Left colon (tissue), 2 donors: ENCODE measurements at places on chromosomes 6 and 20.
A peak's percentile ranks its signal among the peaks of the same experiment; 100 is the strongest.

DNA sequence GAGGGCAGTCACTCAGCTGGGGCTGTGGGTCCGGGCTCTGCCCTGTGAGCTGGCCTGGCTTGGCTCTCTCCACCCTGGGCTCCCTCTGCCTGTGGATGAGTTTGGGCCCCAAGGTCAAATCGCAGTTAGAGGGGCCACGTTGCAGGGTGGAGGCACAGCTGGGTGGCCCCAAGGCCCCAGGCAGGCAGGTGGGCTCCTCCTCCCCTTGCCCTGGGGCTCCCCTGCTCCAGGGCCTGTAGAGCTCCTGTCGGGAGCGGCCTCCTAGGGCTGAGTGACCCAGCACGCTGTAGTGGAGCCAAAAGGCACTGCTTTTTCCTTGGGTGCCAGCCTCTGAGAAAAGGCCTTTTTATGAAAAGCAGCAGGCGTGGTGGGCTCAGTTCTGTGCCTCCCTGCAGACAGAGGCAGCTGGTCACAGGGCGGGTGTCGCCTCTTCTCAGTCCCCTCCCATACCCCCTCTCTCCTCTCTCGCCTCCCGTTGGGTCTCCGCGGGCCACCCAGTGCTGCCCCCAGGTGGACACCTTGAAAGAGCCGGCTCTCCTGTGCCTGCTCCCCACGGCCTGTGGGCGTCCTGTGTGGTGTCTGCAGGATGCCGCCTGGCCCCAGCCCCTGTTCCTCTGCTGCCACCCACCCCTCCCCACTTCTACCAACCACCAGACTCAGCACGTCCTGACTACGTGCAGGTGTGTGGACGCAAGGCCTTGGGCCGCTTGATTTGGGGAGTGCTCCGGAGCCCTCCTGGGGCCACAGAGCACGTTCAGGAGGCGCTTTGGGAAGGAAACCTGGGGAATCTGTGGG, 13.2 kb downstream of the SS18L1 start:
- peak; percentile 63 for DNase-seq

- DNase-seq: no peak
Observed at GRCh38 chr6:3644739-3645012, 106.8 kb downstream of the PXDC1 start.

DNA sequence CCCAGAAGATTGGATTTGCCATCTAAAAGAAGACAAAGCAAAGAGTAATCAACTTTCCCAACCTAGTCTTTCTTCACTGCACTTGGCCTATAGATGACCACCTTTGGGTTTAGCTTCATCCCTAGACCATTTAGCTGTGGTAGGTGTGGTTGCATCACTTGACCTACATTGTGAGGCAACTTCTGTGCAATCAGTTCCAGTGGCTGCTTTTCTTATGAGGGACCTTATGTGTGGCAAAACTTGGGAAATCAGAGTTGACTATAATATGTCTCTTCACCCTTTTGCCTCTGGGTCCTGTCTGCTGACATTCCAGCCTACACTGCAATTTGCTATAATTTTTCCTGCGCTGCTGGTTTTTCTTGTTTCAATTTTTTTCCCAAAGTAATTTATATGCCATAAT, 55.2 kb downstream of the PRDM13 start:
- DNase-seq: no peak

DNA sequence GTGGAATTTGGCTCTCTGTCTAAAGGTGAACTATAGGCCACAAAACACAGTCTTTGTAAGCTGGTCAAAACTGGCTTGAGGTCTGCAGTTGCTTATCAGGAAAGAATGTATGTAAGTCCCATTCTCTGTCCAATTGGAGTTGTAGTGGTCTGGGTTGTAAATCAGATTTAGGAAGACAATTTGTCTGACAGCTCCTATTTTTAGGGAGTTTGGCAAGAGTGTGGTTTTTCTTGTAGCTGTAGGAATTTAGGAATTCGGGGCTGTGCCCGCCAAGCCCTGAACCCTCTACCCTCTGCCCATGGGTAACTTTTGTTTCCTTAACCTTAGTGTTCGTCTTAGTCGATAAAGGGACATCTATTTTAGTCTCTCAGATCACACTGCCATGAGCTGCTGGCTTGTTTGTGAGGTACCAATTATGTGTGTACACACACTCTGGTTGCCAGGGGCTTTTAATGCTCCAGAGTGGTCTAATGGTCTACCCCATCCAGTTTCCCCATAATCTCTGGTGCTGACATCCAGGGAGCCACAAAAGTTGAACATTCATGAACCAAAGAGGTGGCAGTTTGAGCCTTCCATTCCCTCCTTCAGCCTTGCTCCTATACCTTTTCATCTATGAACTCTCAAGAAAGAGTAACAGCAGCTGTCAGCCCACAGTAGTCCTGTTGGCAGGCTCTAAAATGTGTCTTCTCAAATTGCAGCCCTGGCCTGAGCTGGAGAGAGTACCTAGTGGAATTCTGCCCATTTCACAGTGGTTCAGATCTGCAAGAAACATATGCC, 93.0 kb downstream of the ANKRD6 start:
- DNase-seq: no peak

- DNase-seq: peak; percentile 63
Observed at GRCh38 chr6:131135244-131136020, at the start of gene AKAP7. AKAP7 (plus strand) TSS chr6:131135467; CDS start chr6:131135764, 297 bp downstream.

GRCh38 chr20:57053793-57054552, 212.5 kb downstream of the BMP7 start:
- DNase-seq: no peak
